CD8-positive, alpha-beta memory T cell (primary cell): ENCODE measurements at places on chromosomes 7 and 10.

DNA sequence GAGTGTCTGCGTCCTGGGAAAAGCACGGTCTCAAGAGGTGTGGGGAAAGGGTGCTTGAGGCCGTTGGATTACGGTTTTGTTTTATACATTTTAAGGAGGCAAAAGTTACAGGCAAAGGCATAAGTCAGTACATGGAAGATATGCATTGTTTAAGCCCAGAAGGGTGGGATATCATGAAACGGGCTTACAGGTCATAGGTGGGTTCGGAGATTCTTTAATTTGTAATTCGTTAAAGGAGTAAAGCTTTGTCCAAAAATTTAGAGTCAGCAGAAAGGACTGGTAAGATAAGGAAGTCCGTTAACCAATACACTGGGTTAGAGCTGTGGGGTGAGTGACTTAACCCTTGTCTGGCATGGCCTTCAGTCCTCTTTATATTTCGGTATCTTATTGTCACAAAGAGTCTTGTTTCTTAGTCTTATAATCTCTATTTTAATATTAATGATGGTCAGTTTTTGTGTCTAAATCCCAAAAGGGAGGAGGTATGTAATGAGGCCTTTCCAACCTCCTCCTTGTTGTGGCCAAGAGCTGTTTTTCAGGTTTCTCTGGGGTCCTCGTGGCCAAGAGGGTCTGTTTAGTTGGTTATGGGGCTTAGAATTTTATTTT is 12.7 kb downstream of the TSPAN14 start:
- no peak for DNase-seq

GRCh38 chr10:16681521-16681920 is 135.7 kb downstream of the RSU1 start:
- no peak for DNase-seq

DNA sequence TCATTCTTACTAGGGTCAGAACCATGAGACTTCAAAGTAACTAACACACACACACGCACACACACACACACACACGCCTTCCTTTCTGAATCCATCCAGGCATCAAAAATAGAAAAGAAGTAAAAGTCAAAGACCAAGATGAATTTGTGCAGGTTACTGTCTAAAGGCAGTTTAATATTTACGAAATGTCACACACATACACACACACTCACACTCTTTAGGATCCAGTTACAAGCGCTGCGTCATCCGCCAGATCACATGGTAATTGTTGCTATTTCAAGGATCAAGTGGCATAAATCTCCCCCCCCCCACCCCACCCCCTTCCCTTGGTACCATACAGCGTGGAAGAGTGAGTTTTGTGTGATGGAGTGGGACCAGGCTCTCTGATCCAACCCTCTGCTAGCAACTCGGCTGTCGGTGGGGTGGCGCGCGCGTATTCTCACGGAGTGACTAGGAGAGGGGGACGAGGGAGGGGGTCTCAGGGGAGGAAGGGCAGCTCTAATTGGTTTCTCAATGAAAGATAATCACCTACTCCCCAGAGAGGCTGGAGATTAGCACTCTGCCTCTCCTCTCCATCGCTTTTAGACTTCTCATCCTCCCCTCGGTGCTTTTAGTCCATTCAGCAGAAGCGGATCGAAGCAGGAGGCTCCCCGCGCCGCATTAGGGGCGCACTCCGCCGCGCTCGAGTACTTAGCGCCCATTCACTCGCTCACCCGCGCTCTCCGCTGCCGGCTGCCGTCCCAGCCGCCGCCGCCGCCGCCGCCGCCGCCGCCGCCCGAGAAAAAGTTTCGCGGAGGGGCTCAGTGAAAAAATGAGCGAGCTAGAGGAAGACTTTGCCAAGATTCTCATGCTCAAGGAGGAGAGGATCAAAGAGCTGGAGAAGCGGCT is 83.5 kb upstream of the PRKG1 start:
- no peak for DNase-seq

GRCh38 chr7:50667338-50667737 is 102.1 kb upstream of the DDC start:
- no peak for DNase-seq

DNA sequence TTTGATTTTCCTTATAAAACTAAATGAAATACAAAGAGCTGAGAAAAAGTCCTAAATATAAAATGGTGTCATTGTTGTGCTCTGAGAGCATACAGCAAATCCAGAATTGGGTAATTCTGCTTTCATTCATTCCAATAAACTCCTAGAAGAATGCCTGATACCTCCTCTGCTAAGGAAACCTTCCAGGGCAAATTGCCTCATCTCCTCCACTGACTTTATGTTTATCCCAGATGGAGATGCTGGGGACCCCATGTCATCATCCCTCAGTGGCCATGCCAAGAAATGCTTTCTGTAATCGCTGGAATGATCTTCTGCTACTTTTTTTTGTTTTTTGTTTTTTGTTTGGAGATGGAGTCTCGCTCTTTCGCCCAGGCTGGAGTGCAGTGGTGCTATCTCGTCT is 119.3 kb upstream of the PRKCQ start:
- DNase-seq = no peak

DNA sequence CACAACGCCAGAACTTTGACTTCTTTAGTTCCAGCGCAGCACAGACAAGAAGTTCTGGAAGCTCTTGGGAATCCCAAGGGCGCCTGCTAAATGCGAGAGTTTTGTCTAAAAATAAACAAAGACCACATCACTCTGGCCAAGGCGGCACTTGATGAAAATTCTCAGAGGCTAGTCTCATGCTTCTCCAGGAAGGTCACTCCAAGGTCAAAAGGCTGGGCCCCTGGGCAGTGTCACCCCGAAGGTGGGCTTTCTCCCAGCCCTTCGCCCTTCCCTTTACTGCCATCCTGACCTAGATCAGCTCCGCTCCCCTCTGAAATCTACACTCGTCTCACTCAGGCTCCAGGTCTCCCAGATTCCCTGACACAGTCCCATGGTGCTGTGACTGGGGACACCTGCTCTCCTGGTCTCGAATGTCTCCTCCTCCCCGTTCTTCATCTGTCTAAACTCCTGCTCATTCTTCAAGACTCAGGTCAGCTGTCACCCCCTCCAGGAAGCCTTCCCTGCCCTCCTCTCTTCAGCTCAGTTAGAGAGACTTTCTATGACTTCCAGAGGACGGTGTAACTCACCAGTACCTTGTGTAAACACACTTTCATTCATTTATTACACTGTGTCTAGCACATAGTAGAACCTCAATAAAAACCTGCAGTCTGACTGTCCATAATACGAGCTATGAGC is 10.5 kb downstream of the FAM53B start:
- no peak for DNase-seq

- DNase-seq = no peak
Measured at GRCh38 chr10:88922041-88922440, 30.5 kb downstream of the ACTA2 start.

DNA sequence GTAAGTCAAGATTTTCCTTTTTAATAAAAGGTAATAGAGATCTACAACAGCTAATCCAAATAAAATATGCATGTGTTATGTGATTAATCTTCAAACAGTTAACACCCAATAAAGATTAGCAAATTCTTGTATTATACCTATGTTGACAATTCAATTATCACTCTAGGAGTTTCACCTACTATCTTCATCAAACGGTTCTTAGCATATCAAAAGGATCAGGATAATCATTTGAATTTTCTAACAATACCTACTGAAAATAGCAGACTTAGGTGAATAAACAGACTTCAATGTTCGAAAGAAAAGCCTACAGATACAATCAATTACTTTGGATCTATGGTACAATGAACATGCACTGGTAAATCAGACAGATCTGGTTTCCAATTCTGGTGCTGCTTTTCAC is 268.3 kb downstream of the CACNA2D1 start:
- no peak for DNase-seq

DNA sequence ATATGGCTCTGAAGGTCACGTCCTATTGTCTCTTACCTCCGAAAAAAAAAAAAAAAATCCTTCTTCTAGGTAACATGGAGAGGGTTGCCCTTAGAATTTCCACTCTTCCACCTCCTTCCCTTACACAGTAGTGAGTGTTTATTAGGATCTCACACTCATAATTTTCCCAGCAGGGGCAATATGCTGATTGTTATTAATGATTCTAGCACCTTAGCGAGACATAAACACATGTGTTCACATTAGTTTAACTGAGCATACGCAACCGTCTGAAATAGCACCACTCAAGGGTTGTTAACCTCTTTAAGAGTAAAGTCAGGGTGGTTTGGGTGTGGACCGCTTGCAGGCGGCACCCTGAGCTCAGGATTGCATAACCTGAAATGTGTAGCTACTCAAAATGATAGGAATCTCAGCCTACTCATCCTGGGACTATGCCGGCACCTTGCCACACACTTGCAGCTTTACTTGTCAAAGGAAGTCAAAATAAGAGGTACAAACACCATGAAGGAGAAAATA is 52.2 kb downstream of the CPEB3 start:
- no peak for DNase-seq

DNA sequence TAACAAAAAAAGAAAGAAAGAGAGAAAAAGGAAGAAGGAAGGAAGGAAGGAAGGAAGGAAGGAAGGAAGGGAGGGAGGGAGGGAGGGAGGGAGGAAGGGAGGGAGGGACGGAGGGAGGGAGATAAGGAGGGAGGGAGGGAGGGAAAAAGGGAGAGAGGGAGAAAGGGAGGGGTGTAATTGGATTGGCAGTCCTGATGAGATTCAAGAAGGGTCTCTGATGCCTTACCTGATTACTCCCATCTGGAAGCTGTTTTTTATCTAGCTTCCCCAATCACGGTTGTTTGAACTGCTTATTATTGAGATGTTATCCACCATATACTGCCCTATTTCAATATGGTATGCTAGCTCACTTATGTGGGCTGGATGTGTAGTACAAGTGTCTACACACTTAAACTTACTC is 27.3 kb downstream of the GNG11 start:
- no peak for DNase-seq

DNA sequence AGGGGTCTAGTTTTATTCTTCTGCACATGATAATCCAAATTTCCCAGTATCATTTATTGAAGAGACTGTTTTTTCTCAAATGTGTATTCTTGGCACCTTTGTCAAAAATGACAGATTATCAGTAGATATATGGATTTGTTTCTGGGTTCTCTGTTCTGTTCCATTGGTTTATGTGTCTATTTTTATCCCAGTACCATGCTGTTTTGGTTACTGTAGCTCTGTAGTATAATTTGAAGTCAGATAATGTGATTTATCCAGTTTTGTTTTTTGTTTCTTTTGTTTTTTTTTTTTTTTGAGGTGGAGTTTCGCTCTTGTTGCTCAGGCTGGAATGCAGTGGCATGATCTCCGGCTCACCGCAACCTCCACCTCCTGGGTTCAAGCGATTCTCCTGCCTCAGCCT is 61.6 kb upstream of the HELLS start:
- no peak for DNase-seq

DNA sequence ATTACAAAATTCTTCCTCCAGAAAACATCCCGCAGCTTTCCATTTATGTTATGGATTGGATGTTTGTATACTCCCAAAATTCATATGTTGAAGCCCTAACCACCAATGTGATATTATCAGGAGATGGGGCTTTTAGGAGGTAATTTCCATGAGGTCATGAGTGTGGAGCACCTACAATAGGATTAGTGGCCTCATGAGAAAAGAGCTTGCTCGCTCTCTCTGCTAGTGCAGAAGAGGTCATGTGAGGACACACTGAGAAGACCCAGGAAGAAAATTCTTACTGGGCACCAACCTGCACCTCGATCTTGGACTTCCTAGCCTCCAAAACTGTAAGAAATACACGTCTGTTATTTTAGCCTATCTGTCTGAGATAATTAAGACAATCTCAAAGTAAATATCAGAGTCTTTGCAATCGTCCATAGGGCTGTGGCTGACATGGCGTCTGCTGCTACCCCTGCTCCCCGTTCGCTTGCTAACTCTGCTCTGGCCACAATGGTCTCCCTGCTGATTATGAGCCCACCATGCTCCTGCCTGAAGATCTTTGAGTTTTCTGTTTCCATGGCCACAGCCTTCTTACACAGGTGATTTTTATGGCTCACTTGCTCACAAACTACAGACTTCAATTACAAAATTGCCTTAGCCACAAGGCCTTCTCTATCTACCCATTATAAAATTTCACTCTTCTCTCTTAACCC is 333.3 kb downstream of the CACNA2D1 start:
- no peak for DNase-seq

DNA sequence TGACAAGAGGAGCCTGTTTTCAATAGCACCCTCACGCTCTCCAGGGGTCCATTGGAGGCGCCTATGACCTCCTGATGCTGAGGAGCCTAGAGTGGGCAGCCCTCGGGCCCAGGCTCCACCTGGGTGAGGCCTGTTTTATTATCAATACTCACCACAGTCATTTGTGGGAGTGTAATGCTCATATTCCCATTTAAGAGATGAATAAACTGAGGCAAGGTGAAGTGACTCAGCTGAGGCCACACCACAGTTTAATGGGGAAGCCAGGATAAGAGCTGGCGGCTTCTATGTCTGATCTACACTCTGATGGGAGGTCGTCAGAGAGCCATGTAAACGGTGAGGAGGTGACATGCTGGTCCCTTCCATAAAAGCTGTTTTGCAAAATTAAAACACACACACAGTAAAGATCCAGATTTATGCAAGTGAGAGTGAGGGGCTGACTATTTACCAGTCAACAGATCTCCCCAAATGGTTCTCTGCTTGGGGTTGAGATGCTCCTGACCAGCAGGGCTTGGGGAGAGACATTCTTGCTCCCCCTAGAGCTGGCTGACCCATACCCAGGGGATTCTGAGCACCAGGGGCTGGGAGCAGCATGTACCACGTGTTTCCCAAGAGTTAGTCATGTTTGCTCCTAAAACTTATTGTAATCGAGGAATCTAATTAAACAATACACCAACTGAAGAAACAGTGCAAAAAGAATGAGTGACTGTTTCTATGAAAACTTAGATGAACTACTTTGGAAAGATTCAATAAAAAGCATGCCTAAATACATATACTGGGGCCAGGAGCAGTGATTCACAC is 81.0 kb upstream of the INSIG1 start:
- DNase-seq = no peak

DNA sequence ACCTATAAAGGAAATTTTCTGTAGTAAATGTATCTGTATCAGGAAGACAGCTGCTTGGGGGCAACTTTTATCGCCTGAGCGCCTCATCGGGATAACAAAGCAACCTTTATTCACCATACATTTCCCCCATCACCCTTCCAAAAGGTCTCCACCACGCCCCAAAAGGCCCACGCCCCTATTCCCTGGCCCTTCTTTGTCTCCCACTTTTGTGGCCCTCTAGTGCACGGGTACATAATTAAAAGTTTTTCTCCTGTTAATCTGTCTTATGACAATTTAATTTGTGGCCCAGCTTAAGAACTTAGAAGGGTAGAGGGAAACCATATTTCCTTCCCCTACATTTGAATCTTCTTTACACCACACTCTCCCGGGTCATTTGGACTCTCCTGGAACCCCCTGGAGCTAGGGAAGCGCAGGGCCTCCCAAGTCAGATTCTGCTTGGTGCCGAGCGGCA is 625 bp downstream of the RP9 start:
- no peak for DNase-seq

DNA sequence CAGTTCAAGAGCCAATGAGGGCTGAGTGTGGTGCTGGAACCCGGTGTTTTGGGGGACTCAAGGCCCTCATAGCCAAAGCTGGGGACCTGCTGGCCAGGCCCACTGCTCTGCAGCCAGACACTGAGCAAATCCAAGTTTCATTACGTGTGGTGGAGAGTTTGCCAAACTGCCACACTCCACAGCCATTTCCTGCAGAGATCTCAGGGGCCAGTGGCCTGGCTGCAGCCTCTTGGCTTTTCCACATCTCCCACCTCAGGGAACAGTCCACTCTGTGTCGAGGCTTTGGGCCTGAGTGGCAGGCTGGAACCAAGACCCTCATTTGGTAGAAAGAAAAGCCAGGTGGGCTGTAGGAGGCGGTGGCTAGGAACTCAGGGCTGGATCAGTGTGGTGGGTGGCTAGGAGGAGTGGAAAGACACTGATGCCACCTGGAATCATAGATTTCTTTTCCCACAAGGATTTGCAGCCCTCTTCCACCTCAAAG is 3.2 kb downstream of the HOXA11 start:
- DNase-seq = no peak

- peak; percentile 57 for DNase-seq
Measured at GRCh38 chr7:140209866-140210609, 33.3 kb upstream of the KDM7A start.
